ENCODE measurements at places on chromosomes 3 and 15. TPM values are rescaled to one million over a fixed set of nuclear protein-coding genes. Genes with fewer than 3 reads are reported as not detected.

The FES gene
- total RNA-seq: 45.0 TPM

The RETNLB gene
- not detected for total RNA-seq

The CADM2 gene
- 0.18 TPM for total RNA-seq

DNA sequence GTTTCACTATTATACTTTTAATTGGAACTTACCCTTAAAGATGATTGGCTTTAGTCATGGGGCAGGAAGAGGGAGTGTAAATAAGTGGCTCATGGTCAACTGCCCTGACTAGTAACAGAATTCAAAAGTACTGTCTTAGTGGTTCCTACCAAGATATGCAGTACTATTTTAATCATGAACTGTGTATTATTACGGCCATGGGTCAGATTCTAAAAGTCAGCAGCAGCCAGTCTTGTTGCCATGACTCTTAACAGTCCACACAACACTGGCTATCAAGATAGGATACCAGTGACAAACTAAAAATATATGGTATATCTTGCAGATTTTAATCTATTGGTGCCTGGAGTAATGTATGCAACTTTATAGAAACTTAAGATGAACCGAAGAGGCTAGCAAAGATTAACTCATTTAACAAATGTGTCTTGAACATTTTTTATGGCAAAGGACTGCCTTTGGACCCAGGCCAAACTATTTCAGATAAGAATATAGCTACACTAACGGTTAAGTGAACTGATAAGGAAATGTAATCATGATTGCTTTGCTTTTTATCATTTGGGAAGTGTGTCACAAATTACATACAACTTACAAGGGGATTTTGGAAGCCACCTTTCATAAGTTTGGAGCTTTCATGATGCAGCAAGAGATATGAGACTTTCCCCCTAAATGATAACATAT, 163.7 kb downstream of the TCF12 start:
- no peak overlapping the region for H3K27ac ChIP-seq
- no peak for DNase-seq
- no peaks in the 10 kb centered on the region for H3K36me3 ChIP-seq

GRCh38 chr15:100614336-100614735, 11.9 kb downstream of the ASB7 start:
- H3K27me3 ChIP-seq: no peaks in the 10 kb centered on the region
- H3K4me3 ChIP-seq: no peak overlapping the region
- no peak for DNase-seq
- no peak overlapping the region for H3K27ac ChIP-seq

All from adrenal gland (tissue), 19 donors.